ENCODE measurements at places on chromosomes 4 and X.

DNA sequence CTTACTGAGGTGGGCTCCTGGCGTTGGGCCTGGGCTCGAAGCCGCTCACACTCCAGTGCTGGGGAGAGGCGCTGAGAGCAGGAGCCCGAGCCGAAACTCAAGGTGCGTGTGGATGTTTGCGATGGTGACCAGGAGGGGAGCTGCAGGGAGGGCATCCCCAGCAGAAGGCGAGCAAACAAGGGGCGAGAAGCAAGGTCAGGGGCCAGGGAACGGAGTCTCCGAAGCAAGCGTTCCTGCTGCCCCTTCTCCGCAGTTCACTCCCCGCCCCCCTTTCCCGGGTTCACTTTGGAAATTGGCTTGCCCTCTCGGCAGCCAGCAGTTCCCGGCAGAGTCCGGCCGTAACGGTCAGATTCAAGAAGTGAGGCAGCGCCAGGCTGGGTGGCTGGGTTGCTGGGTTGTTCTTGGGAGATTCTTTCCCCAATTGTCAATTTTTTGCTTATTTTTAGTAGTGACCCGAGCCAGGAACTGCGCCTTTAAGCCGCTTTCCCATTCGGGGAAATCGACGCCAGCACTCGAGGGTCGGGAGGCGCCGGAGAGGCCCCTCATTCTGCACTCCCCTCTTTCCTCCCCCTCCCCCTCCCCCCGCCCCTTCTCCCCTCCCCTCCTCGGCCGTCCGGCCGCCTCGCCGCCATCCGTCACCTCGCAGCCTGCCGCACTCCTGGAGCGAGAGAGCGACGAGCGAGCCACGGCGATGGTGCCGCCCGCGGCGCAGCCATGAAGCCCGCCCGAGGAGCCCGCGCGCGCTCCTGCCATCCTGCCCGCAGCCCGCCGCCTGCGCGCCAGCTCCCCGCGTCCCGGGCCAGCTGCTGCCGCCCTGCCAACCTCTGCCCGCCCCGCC lies at the start of gene FRMPD3:
Gene FRMPD3, plus strand, starts transcription at position 655 of the 838 bp plus-strand sequence. CDS start 76,937 bp downstream, outside the sequence.
- no peak for DNase-seq

DNA sequence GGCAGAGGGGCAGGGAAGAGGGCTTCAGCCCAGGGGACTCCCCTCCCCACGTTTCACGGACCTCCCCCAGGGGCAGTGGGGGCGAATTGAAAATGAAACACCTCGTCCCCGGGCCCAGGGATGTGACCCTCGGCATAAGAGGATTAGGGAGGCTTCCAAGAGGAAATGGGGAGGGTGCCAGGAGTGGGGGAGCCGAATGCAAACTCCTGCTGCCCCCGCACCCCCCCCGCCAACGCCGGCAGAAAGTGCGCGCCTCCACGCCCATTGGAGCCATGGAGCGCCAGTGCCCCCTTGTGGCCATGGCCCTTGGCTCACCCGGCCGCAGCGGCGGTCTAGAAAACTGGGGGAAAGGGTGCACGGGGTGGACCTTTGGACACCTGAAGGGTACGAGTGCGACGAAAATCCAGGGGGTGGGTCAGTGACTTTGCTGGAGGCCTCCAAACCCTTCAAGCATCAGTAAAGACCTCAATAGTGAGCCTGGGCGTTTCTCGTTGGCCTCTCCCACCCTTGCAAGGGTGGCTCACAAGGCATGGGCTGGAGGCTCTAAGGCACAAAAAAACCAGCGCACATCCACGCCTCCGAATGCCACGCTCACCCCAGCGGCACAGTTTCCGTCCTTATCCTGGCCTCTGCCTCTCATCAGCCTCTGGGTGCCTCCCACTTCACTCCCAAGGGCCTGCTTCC lies 120.8 kb upstream of the PJA1 start:
- peak; percentile 17 for DNase-seq

DNA sequence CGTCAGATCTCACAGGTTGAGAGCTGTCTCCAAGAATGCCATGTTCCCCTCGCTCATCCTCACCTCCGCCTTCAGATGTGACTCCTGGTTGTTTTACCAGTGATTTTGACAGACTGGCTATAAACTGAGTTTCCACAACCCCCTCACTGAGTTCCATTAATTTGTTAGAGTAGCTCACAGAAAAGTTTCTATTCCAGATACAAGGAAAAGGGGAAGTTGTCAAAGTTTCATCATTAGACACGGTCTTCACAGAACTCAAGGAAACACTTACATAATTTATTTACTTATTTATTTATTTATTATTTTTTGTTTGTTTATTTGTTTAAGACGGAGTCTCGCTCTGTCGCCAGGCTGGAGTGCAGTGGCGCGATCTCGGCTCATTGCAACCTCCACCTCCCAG lies 55.7 kb upstream of the IQSEC2 start:
- DNase-seq: no peak

GRCh38 chrX:86066998-86067397 lies 19.6 kb upstream of the CHM start:
- no peak for DNase-seq

GRCh38 chr4:176187624-176188023 lies 7.8 kb downstream of the SPATA4 start:
- DNase-seq: no peak

GRCh38 chr4:171087089-171087488 lies 726.1 kb upstream of the GALNTL6 start:
- no peak for DNase-seq

DNA sequence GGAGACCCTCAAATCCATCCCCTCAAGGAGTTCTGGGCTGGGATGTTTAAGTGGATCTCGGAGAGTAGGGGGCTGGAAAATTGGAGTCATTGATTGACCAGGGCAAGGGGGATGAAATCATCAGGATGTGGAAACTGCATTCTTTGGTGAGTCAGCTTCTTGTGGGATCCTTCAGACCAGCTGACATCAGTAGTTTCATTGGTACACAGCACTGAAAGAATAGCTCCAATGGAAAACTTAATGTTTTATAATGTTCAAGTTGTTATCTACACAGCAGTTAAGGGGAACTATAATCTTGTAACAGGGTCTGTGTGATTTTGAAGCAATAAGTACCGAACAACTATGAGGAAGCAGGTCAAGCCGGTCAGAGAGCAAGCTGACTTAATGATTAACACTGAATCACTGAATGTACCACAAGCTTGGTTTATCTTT lies 506.1 kb downstream of the RPA4 start:
- no peak for DNase-seq

GRCh38 chr4:77076889-77077635 lies 1.3 kb upstream of the CCNI start:
- DNase-seq: no peak

- DNase-seq: no peak
Observed at GRCh38 chr4:135840781-135841180, 1639.2 kb upstream of the PABPC4L start.

GRCh38 chrX:100864657-100865391 lies 9.3 kb downstream of the NOX1 start:
- no peak for DNase-seq

DNA sequence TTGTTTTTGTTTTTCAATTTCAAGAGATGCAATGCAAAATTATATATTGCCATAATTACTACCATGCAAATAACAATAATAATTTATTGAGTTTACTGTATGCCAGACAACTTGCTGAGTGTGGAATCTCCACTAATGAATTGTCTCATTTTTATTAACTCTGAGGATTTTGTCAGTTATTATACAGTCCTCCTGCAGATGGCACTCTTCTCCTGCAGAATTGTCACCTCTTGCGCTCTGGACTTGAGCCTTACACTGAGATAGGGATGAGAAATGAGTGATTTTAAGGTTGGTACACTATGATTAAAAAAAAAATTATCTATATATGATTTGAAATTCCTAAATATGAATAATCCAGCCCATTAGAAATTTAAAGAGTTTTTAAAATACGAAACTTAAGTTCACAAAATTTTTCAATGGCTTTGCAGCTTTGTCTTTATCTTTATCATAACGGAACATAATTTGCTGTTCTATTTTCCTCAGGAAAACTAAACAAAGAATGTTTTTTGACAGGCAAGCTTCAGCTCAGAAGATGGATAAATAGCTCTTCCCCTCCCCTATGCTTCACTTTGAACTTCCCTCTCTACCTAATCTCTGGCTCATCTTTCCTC lies 12.7 kb upstream of the PAQR3 start:
- DNase-seq: no peak

DNA sequence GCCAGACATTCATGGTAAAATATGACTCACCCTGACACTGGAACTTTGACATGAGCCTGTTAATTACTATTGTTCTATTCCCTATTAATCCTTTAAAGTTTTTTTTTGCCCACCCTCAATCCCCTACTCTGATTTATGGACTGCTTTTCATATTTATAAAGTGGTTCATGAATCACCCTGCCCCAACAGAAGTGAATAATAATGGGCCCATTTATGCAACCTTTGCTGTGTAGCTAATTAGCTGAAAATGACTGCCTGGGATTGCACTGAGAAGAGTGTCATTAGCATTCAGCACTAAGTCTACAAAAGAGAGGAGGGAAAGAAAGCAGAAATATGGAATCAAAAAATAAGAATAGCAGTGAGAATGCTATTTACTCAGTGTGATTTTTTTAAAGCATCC lies 154.3 kb downstream of the COMMD8 start:
- no peak for DNase-seq

GRCh38 chr4:101238706-101239105 lies 108.6 kb downstream of the PPP3CA start:
- DNase-seq: no peak

DNA sequence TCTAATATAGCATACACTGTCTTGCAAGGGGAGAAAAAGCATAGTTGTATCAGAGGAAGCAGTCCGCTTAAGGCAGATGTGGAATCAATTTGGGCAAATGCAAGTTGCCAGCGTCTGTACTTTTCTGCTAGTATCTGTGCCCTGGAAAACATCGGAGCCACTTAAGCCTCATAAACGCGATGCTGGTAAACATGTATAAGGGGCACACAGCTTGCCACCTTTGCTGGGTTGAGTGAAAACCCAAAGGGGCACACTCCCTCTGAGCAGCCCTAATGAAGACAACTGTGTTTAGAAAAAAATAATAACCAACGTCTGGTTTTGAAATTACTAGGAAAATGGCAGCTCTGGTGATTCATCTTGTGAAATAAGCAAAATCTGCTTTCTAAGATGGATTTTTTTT lies 24.3 kb downstream of the SMIM20 start:
- no peak for DNase-seq

DNA sequence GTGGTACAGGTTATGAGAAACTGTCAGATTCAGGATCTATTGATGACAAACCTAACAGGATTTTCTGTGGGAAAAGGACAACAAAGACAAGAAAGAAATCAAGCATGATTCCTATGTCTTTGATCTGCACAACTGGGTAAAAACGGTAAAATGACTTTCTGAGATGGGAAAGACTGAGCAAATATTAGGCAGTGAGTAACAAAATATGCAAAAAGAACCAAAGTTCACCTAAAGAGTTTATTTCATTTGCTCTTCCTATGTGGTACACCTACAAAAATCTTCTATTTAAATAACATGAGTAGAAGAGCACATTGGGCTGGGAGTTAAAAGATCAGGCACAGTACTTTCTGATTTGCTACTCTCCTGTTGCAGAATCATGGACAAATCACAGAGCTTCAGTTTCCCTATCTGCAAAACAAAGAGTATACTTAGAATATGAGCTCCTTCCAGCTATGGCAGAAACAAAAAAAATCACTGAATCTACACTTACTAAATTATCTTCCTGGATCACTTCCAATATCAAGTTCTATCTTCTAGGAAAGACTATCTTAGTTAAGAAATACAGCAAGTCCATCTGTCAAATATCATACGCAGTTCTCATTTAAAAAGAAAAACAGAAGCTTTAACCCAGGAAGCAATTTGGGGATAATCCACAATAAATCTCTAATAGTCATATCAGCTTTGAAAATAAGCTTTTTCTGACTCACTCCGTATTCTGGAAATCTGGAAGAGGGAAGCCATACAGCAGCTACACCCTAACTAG lies 37.4 kb downstream of the NFXL1 start:
- no peak for DNase-seq

DNA sequence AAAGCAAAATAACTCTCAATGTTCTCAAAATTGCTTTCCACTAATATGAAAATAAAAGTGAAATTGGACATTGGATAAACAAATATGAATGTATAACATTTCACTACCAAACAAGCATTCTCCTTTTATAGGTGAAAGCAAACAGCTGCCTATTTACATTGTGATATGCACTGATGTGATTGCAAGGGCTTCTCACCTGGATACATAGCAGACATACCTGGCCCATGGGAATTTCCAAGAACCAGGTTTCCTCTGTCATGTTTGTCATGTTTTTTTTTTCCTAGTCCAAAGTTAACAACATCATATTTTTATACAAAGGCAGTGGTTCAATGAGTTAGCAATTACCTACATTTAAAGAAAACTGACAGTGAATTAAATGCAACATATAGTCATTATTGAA lies 228.5 kb downstream of the ANKRD50 start:
- DNase-seq: no peak

- DNase-seq: no peak
Observed at GRCh38 chr4:36024901-36025660, 219.2 kb downstream of the ARAP2 start.

- no peak for DNase-seq
Observed at GRCh38 chrX:143298663-143299241, 218.5 kb downstream of the SPANXN3 start.

- DNase-seq: no peak
Observed at GRCh38 chrX:153634832-153635231, 12.2 kb upstream of the DUSP9 start.

GRCh38 chr4:25146076-25146475 lies 14.2 kb downstream of the SEPSECS start:
- no peak for DNase-seq

All from stimulated activated CD8-positive, alpha-beta memory T cell treated with anti-CD3 and anti-CD28 coated beads, Interleukin-7, amount 100 ng/mL, for 24 hours (primary cell).